Bronchial epithelial cell (primary cell): ENCODE measurements at places on chromosomes 7 and 10. TPM values are rescaled to one million over a fixed set of nuclear protein-coding genes. Genes with fewer than 3 reads are reported as not detected.

AHCYL2 gene
- 5.0 and 7.2 TPM in 2 replicates for total RNA-seq

IFIT2 gene
- 0.13 and 0.26 TPM in 2 replicates for total RNA-seq

HOXA10 gene
- not detected in 2 replicates for total RNA-seq

H2BK1 gene
- total RNA-seq: not detected in 2 replicates

ZPBP gene
- not detected in 2 replicates for total RNA-seq

FRMPD2 gene
- total RNA-seq: under 0.01 and 0.13 TPM in 2 replicates

TSPAN13 gene
- 32.6 and 41.6 TPM in 2 replicates for total RNA-seq

MSMB gene
- 1.1 and 16.4 TPM in 2 replicates for total RNA-seq

PTER gene
- total RNA-seq: 16.1 and 25.5 TPM in 2 replicates

IFIT3 gene
- total RNA-seq: 0.13 and 0.26 TPM in 2 replicates

LRMDA gene
- 1.6 and 3.1 TPM in 2 replicates for total RNA-seq

NEBL gene
- total RNA-seq: 18.7 and 54.4 TPM in 2 replicates

NEURL1 gene
- 1.1 and 5.1 TPM in 2 replicates for total RNA-seq

RSBN1L gene
- 15.4 and 17.9 TPM in 2 replicates for total RNA-seq

PALD1 gene
- 0.13 TPM in 1 of 2 replicates, not detected in the other for total RNA-seq

GPR85 gene
- total RNA-seq: 0.26 and 0.77 TPM in 2 replicates

ALOX5 gene
- total RNA-seq: 0.13 and 0.26 TPM in 2 replicates

HOXA9 gene
- total RNA-seq: not detected in 2 replicates

CDNF gene
- 0.79 and 1.3 TPM in 2 replicates for total RNA-seq

OLAH gene
- 16.3 and 26.0 TPM in 2 replicates for total RNA-seq

NUTM2B gene
- 0.26 and 1.0 TPM in 2 replicates for total RNA-seq

SORCS1 gene
- total RNA-seq: not detected in 2 replicates

CFAP69 gene
- 0.53 and 2.3 TPM in 2 replicates for total RNA-seq

ANKRD22 gene
- 5.3 and 17.7 TPM in 2 replicates for total RNA-seq

CYP3A5 gene
- 3.7 and 30.2 TPM in 2 replicates for total RNA-seq

LIPN gene
- total RNA-seq: 1.3 TPM in 1 of 2 replicates, not detected in the other

CLEC2L gene
- total RNA-seq: not detected in 2 replicates

FOXI2 gene
- not detected in 2 replicates for total RNA-seq

PRSS37 gene
- not detected in 2 replicates for total RNA-seq

AQP1 gene
- under 0.01 TPM in 1 of 2 replicates, not detected in the other for total RNA-seq

GNGT1 gene
- total RNA-seq: not detected in 2 replicates

TMEM236 gene
- total RNA-seq: under 0.01 and 0.26 TPM in 2 replicates

PNLIPRP2 gene
- not detected in 2 replicates for total RNA-seq

ADGRA1 gene
- total RNA-seq: not detected in 2 replicates

PNLIPRP3 gene
- total RNA-seq: 53.2 and 67.8 TPM in 2 replicates

ST8SIA6 gene
- total RNA-seq: 0.53 and 4.4 TPM in 2 replicates

GRID2IP gene
- total RNA-seq: 0.26 TPM in 2 replicates
